ENCODE measurements at places on chromosomes 4 and X.

DNA sequence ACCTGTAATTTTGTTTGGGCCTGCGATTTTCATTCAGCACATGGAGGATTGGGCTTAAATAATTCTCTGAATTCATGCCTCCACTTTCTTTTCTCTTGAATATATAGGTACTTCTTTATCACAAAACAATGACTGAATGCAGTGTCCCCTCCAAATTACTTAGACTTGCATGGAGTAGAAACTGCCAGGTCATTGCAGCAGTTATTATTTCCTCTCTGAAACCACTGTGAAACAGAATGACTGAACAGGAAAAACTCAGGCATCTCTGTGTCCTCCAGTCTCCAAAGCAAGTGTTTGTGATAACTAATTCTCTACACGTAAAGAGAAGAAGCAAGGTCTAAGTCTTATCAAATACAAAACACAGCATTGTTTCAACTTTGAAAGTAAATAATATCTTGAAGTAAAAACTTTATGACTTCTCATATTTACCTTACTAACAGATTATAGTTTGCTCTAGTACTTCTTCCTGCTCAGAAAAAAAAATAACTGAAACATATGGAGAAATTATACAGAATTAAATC, 144.5 kb upstream of the DIAPH2 start:
- DNase-seq = no peak

DNA sequence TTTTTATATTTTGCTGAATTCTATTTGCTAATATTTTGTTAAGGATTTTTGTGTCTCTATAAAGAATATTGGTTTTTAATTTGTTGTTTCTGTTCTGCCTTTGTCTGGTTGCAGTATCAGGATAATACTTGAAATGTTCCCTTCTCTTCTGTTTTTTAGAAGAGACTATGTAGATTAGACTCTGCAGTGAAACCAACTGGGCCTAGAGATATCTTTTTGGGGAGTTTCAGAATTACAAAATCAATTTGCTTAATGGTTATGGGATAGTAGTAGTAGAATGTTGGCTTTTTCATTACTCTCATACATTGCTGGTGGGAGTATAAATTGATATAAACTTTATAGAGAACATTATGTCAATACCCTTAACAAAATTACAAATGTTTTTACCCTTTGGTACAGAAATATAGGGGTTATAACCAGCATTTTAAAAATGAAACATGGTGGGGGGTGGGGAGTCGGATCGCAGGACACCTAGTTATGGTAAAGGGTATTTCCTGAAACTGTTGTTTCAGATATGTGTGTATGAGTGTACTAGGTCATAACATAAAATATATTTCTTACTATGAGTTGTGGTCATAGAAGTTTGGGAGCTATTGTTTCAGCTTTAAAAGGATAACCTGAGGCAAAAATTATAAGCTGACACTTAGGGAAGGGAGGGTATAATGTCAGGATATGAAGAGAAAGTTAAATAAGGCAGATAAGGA, 29.0 kb downstream of the CLOCK start:
- no peak for DNase-seq

DNA sequence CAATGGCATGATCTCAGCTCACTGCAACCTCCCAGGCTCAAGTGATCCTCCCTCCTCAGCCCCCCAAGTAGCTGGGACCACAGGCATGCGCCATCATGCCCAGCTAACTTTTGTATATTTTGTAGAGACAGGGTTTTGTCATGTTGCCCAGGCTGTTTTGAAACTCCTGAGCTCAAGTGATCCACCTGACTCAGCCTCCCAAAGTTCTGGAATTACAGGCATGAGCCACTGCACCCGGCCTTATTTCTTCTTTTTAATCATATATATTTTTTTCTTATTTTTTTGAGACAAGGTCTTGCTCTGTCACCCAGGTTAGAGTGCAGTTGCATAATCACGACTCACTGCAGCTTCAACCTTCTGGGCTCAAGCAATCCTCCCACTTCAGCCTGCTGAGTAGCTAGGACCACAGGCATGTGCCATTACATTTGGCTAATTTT, 184.0 kb downstream of the TSPAN5 start:
- DNase-seq = no peak

DNA sequence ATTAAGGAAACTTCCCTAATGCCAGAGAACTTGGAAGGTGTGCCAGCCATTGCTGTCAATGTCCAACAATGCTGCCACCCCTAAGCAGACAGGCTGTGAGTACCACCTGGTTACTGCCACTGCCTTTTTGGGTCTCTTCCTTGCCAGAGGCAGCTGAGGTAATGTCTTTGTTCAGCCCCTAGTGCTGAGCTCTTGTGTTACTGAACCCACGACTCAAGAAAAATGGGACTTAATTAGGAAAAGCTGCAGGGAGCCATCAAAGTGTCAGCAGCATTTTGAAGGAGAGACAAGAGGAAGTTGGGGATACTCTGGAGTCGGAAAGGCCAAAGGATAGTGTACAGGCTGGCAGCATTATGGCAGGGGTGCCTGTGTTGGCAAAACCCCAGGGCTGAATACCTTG, 283.7 kb downstream of the AFF2 start:
- DNase-seq = no peak

DNA sequence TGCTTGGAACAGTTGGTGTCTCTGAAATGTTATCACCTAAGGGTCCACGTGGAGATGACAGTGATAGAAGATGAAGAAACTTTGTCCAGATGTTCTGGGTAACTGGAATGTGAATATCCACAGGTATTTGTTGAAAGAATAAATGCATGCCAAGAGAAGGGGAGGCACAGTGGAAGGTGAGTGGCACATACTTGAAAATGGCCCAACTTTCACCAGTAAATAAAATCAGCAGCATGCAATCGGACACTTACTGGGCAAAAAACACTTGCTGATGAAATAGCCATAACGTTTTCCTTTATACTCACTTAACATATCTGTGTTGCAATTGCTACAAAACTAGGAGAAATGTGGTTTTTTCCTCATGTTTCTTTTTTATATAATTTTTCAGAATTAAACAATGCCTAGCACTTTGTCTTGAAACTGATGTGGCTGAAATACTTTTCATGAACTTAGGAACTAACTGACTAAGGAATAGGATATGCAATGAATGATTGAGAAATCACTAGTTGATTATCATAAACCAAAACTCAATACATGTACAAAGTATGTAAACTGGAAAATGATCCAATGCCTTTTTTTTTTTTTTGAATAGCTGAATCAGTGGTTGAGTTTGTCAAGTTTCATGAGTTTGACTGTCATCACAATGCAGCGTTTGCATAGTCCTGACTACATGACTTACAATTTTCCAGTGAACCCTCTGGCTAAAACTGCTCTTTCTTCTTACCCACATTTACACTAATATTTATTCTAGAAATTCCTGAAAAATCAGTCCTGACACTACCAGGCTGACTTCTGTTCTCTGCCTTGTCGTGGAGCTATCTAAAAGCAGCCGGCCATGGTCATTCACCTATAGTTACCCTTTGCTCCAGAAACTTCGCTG, 127.4 kb downstream of the CPE start:
- DNase-seq = no peak

DNA sequence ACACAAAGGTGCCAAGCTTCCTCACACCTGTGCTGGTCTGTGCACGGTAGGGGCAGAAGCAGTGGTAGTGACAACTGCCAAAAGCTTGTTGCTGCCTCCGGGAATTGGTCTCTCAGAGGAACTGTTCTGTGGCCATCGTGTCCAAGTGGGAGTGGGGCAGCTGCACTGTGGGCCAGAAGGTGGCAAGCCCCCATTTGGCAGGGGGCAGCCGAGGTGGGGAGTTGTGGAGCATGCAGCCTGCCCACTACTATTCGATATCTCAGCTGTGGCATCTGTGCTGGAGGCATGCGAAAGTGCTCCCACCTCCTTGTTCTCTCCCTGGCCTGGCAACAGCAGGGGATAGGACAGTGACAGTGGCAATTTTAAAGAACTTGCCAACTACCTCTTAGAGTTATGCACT, 192.8 kb downstream of the TBX22 start:
- DNase-seq = no peak

Data from CMK (cell line).